A549 treated with CORT108297 at 1 μM for 4 hours (cell line): ENCODE measurements at places on chromosomes 3 and 15. TPM values are rescaled to one million over a fixed set of nuclear protein-coding genes. Genes with fewer than 3 reads are reported as not detected.

The ENTPD3 gene
- total RNA-seq, result 0.04 to 0.06 TPM (median 0.05 TPM) in 3 of 5 replicates, not detected in the others

The NR2E3 gene
- total RNA-seq, result 0.12 to 0.39 TPM (median 0.21 TPM) in 5 replicates

The CATSPER2 gene
- 0.49 to 1.8 TPM (median 0.81 TPM) in 5 replicates for total RNA-seq

The MAP6D1 gene
- 4.4 to 7.4 TPM (median 6.9 TPM) in 5 replicates for total RNA-seq

The AP3B2 gene
- total RNA-seq, result 0.57 to 0.94 TPM (median 0.74 TPM) in 5 replicates

The LRRC49 gene
- 4.4 to 7.2 TPM (median 4.9 TPM) in 5 replicates for total RNA-seq

The DAZL gene
- not detected in 5 replicates for total RNA-seq

The NRROS gene
- 0.05 TPM in 1 of 5 replicates, not detected in the others for total RNA-seq

The ROBO1 gene
- 9.1 to 16.4 TPM (median 13.2 TPM) in 5 replicates for total RNA-seq

The SLC24A5 gene
- not detected in 5 replicates for total RNA-seq

The PPP1R14D gene
- total RNA-seq, result 0.10 to 0.28 TPM in 2 of 5 replicates, not detected in the others

The SLC9C1 gene
- not detected in 5 replicates for total RNA-seq

The GASK1A gene
- not detected in 5 replicates for total RNA-seq

The ST8SIA2 gene
- 0.39 to 0.73 TPM (median 0.57 TPM) in 5 replicates for total RNA-seq

The PLA2G4E gene
- 0.02 TPM in 1 of 5 replicates, not detected in the others for total RNA-seq

The RTP1 gene
- total RNA-seq, result not detected in 5 replicates

The SLC24A1 gene
- total RNA-seq, result 2.5 to 4.9 TPM (median 3.9 TPM) in 5 replicates

The MKRN2OS gene
- total RNA-seq, result not detected in 5 replicates

The CYP1A1 gene
- 1.3 to 2.5 TPM (median 2.0 TPM) in 5 replicates for total RNA-seq
